ENCODE measurements at places on chromosomes 1 and 21.

DNA sequence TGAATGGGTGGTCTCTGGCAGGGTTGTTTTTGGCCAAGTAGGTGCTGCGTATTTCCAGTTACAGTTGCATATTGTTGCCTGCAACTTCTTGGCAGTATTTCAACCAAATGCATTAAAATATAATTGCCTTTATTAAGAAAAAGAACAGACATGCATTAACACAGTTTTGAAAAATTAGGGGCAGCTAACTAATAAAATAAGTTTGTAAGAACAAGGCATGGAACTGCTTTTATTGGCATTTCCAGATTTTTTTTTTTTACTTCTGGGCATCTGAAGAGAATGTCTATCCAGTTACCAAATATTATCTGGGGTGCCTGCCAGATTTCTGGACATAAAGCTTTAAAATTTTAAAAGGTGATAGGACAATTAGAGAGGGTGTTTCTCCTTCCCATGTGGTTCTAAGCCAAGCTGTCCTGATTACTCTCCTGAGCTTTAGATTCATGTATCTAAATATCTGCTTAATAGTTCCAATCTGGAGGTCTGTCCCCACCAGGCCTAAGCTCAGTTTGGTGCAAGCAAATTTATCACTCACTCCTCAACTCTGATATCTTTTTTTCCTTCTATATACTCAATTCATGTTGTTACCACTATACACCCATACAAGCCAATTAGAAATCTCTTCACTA, 553.3 kb upstream of the USP24 start:
- no peak for DNase-seq

DNA sequence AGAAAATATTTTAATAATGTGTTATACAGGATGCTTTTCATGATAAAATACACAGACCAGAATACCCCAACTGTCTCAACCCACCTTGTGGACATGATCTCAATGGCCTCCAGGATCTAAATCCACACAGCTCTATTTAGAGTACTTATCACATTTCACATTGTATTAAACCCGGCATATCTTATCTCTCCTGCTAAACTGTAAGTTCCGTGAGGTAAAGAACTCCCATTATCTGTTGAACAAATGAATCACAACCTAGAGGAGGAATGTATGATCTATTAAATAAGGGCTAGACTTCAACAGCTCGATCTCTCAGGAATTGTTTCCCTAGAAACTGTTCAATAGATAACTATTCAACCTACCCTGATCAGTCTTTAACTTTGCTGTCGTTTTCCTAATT, 6.9 kb downstream of the ETV3 start:
- no peak for DNase-seq

DNA sequence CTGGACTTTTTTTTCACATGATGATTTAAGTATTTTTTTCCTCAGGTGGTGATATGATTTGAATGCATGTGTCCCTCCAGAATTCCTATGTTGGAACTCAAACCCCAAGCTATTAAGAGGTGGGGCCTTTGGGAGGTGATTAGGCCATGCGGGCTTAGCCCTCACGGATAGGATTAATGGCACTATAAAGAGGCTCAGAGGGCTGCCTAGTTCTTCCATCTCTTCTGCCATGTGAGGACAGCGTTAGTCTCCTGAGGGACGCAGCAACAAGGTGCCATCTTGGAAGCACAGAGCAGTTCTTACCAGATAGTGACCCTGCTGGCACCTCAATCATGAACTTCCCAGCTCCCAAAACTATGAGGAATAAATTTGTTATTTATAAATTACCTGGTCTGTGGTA, 18.3 kb upstream of the RBBP5 start:
- no peak for DNase-seq

GRCh38 chr1:246058466-246058865, 448.6 kb downstream of the SMYD3 start:
- DNase-seq: no peak

DNA sequence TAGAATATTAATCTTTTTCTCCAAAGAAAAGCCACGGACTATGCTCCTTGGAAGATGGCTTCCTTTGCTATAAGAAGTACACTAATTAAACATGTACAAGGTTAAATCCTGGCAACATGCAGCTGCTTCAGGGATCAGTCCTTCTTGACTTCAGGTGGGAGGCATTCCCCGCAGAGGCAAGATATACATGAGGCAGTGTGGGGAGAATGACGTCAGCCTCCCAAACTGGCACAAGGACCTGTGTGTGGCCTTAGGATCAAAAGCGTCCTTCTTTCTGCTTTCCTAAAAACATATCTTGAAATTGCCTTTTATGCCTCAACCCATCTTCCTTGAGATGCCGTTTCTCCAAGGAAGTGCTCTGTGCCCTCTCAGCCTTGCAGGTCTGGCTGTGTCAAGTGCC, 90.3 kb downstream of the WLS start:
- DNase-seq: no peak

GRCh38 chr1:18037651-18038050, 69.9 kb upstream of the IGSF21 start:
- DNase-seq: peak; percentile 88

GRCh38 chr1:226110249-226111097, 48.0 kb downstream of the H3-3A start:
- no peak for DNase-seq

DNA sequence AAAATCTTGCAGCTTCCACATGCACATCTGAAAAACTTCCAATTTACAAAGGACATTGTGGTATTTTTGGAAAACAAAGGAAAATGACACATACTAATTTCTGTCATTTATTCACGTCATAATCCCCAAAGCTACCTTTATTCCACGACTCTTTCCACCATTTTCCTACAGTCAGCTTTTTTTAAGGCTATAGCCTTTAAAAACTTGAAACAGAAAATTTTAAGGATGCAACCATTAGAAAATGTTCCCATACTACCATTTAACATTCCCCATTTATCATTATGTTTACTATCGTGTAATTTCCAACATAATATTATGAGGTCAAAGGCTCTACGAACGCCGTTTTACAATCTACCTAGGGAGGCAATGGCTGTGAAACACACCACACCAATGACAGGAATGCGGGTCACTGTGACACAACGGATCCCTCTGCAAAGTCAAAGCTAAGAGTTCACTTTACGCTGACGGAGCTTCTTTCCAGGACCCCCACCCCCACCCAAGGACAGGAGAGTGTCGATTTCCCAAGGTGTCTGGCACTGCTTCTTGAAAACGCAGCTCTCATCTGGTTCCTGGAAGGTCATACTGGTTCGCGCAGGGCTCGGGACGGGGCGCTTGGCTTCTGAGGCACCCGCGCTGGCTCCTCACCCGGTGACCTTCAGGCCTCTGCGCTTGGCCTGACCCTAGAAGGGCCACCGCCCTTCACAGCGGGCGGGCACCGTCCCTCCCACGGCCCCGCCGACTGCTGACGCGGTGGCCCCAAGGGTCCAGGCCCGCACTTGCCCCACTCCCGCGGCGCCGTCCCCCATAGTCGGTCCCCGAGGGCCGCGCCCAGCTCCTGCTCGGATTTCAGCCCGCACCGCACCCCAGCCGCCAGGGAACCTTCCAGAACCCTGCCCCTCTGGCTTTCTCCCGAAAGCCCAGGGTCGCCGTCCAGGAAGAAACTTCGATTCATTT, 50.5 kb upstream of the ATF3 start:
- no peak for DNase-seq

DNA sequence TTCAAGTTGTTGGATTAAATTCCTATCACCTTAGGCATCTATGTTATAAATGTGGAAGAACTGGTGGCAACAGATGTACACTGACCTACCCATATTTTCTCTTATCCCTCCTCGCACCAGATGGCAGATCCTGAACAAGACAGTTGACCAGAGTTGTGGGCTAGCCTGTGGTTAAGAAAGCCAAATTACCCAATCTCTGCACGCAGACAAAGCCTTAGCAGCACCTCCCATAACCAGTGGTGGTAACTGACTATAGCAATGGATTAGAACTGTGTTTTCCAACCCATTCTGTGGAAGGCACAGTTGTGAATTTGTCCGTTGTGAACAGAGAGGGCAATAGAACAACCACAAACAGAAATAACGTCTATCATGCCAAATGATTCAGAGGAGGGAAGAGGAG, 20.6 kb downstream of the ABCB10 start:
- no peak for DNase-seq

GRCh38 chr1:110384581-110385321, 6.1 kb downstream of the SLC16A4 start:
- DNase-seq: no peak

GRCh38 chr1:38852780-38853179, 6.8 kb downstream of the RRAGC start:
- DNase-seq: no peak

DNA sequence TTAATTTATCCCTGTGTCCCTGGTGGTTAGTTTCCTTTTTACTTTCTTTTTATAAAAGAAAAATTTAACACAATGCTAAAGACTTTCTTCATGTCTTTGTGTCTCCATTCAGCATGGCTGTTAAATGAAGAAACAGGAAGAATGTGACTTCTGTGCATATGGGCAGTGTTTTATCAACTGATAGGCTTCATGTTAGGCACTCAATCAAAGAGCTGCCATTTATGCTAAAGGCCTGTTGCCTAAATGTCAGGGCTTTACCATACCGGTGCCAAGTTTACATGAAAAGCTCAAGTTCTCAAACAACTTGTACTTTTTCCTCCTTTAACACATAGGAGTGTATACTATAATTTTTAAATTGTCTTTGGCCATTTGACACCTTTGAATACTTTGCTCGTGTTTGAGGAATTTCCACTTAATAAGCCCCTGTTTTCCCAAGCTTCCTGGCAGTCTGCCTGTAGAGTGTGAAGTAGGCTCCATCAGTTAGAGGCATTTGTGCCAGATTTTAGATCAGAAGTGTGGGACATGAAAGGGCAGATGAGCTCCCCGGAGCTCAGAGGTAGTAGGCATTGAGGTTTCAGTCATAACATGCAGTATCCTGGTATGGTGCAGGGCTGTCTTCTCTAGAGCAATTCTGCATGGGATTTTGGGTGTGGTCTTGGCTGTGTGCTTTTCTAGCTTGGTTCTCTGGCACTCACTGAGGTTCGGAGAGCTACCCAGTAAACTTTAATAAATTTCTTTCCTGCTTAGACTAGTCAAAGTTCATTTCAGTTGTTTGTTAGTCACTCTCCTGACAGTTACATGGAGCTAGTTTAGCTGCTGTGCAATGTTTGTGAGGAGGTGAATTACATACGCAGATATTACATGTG, 119.0 kb downstream of the LEPR start:
- DNase-seq: no peak

- DNase-seq: no peak
Measured at GRCh38 chr21:45542667-45543370, 579 bp upstream of the SLC19A1 start.

DNA sequence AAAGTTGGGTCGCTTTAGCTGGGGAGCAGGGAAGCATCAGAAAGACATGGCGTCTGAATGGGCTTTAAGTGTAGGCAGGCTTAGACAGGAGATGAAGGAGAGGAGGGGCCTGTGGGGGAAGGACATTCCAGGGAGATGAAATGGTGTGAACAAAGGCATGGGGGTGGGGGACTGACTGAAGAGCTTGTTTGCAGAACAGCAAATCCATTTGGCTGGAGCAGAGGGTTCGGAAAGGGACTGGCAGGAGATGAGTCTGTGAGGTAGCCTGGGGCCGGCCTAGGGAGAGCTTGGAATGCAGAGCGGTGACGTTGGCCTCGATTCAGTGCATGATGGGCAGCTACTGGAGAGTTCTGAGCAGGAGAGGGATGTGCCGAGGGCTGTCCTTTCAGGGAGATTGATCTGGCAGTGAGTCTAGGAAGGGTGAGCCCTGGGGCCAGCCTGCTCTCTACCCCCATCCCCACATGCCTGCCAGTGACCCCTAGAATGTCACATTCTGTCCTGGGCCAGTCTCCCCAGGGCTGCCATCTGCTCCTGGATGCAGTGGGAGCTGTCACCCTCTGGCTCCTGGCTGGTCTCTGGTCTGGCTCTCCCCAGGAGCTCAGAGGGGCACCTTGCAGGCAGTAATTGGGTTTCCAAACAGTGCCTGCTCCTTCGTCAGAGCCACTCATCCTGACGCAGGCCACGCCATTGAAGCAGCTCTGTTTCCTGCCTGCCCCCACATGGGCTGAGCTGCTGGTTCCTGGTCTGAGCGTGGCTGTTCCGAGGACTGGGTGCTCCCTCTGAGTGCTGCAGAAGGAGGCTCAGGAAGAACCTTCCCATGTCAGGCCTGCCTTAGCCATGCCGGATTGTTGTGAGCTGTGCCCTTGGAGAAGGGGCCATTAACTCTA, 22.3 kb upstream of the TMEM222 start:
- no peak for DNase-seq

DNA sequence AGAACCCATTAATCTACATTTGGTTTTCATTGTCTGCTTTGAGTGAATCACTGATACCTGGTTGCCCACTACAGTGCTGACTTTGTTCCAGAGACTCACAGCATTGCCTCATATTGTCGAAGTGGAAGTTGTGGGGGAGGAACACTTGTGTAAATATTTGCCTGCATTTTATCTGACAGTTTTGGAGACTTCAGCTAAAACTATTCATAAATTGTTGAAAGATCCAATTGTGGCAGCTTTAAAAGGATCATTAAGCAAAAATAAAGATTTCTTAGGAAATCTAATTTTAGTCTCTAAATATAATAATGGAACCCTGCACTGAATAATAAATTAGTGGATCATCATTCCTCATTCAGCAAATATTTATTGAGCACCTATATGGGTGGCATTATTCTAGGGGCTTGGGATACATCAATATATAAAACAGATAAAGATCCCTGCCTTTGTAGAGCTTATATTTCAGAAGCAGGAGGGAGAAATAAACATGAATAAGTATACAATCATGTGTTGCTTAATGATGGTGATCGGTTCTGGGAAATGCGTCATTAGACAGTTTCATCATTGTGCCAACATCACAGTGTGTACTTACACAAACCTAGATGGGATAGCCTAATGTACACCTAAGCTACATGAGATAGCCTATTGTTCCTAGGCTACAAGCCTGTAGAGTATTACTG, 73.5 kb downstream of the OSBPL9 start:
- DNase-seq: no peak

GRCh38 chr1:218080863-218081262, 204.2 kb upstream of the RRP15 start:
- DNase-seq: no peak

- DNase-seq: no peak
Measured at GRCh38 chr1:59737638-59738037, 77.1 kb upstream of the HOOK1 start.

DNA sequence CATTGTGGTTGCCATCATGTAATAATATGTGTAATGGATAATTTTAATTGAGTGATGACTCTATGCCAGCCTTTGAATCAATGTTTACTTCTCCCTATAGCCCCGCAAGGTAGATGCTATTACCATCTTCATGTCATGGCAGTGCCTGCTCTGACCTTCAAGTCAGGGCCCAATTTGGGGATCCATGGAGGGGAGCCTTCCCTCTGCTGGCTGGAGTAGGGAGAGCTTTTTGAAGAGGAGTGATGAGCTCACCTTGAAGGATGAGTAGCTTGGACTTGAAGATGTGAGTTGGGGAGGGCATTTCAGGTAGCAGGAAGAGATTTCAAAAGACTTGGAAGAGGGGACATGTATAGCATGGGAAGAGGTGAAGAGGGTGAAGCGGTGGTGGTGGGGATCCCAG, 189.2 kb downstream of the FOXD2 start:
- no peak for DNase-seq

GRCh38 chr1:10960411-10961299, 51.8 kb upstream of the TARDBP start:
- peak; percentile 63 for DNase-seq

- no peak for DNase-seq
Measured at GRCh38 chr1:200652378-200652777, 17.3 kb downstream of the DDX59 start.
